ENCODE measurements at places on chromosomes 6 and 20.

- no peak for DNase-seq
Measured at GRCh38 chr6:90448836-90449235, 138.0 kb downstream of the MAP3K7 start.

DNA sequence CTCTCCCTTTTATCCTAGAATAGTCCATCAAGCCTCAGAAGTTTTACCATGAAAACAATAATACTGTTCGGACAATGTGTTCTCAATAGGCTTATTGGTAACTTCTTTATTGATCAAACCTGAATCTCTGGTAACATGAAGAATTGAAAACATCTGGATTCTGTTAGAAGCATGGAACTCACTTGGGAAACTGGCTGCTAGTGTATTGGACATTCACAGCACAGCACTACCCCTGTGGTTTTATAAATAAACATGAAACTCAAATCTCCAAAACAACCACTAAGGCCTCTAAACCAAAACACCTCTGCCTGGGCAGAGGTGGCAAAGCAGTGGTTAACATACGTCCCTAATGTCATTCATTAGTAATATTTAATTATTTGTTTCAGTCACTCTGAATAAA lies 157.6 kb upstream of the KCNQ5 start:
- DNase-seq: no peak

DNA sequence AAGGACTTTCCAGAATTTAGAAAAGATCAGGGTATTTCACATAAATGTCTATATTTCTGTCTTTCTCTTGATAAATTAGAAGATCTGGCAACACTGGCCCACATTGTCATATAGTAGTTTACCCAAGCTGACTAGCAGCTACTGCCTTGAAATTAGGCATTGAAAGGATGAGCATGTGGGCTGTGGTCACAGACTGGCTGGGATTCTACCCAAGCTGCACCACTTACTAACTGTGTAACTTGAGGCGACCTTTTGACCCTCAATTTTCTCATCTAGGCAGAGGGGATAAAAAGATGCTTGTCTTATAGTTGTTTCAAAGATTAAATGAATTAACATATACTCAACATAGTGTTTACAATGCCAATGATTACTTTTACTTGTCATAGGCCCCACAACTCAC lies 152.7 kb upstream of the BMP2 start:
- no peak for DNase-seq

DNA sequence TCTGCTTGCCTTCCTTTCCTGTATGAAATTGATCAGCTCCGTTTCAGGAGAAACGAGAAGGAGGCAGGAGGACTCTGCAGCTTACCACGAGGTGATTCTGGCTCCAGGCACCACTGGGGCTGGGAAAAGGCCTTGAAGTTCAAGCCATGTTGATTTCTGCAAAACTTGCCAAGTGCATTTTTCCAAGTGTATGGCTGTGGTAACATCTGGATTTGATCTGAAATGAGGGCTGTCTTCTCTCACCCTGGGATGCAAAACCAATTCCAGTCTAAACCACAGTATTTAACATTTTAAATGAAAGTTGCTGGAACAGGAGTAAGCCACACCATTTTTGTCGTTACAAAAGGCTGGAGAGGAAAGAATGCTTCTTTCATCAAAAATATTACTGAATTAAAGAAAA lies 36.1 kb upstream of the FAM210B start:
- no peak for DNase-seq

- no peak for DNase-seq
Measured at GRCh38 chr20:272718-273117, 15.2 kb downstream of the DEFB132 start.

GRCh38 chr6:66481216-66481615 lies 774.2 kb upstream of the EYS start:
- no peak for DNase-seq

DNA sequence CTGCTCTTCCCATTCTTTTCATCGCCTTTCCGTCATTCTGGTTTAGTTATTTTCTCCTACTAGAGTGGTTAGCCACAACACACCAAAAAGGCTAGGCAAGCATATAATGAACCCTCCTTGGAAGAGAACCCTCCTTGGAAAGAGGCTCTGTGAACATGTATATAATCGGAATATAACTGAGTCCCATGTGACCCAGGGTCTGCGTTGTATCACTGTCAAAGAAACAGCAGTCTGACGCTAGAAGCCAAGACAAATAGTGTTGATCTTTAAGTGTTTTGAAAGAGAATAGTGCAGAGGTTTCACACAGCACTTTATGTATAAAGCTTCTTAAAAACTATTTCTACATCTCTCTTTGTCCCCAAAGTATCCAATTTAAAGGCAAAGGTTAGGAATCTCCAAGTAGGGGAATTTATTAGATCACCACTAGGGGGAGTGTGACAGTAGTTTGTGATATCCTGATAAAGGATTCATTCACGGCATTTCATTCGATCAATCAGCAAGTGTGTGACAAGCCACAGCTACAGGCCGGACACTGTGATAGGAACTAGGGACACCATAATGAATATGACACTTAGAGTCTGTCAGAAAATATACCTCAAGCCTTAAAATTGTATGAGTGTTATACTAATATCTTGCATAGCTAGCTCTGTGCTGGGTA lies 395.3 kb downstream of the CD109 start:
- peak; percentile 52 for DNase-seq

DNA sequence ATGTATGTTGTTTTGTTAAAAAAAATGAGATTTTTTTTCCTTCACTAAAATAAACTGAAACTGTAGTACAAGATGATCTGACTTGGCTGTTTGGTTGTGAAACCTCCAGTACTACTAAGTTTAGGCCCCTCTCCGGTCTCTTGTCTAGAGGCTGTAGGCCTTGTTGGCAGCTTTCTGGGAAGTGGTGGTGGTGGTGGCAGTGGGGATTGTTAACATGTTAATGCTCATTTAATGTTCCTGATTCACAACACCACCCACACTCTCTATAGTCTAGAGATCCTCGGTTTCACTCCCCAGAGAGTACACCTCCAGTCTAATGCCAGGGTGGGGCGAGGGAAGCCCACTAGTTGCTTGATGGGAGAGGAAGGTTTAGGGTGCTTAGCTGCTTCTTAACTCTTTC lies 24.1 kb downstream of the STK4 start:
- no peak for DNase-seq

DNA sequence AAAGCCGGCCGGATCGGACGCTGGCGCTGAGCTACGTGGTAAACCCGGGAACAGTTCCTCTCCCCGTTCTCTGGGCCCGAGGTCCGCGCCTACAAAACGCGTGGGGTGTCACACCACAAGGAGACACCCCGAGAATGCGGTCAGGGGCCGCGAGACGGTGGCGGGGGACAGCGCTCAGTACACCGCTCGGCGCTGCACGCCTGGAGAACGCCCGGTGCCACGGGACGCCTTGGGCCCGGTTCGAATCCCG lies 670 bp downstream of the NCOA5 start:
- no peak for DNase-seq

DNA sequence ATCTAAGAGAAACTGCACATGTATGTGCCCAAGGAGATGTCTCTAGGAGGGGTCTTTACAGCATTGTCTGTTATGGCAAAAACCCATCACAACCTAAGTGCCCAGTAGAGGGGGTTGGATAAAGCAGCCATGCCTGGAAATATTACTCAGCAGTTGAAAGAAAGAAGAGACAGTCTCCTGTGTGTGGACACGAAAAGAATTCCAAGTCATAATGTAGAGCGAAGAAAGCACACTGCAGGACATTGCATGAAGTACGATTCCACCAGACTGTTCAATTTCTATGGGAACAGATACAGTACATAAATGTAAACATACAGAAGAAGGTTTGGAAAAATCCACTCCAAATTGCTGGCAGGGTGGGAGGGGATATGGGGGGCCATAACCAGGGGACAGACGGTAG lies 7.3 kb upstream of the TGM2 start:
- DNase-seq: no peak

GRCh38 chr6:119533603-119534279 lies 184.2 kb upstream of the MAN1A1 start:
- peak; percentile 39 for DNase-seq

GRCh38 chr6:87939776-87940175 lies 107.9 kb upstream of the SPACA1 start:
- DNase-seq: peak; percentile 78

- DNase-seq: no peak
Measured at GRCh38 chr6:7309050-7309449, 3.9 kb downstream of the SSR1 start.

DNA sequence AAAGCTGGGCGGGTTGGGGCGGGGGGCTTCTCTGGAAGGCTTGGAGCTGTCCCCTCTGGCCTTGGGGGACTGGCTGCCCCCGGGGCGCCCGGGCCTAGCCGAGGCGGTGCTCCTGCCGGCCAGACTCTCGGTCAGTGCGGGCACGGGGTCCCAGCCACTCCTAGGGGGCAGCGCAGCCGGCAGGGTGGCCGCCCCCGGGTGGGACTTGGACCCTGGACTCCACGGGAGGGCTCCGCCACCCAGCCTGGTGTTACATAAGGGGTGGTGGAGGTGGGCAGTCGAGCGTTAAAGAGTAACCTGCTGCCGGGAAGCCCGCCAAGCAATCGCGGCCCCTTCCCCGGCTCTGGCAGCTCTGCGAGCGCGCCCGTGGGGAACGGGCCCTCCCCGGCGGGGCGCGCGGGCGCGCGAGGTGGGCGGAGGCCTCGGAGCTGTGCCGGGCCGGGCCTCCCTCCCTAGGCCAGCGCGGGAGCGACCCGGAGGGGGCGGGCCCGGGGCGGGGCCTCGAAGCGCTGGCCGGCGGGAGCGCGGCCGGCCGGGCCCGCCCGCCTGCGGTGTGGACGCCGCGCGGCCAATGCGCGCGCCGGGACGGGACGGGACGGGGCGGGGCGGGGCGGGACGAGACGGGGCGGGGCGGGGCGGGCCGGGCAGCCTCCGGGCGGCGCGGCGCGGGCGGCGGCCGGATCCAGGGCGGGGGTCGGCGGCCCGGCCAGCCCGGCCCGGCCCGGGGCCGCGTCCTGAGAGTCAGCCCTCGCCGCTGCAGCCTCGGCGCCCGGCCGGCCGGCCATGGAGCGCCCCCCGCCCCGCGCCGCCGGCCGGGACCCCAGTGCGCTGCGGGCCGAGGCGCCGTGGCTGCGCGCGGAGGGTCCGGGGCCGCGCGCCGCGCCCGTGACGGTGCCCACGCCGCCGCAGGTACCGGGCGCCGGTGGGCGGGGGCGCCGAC lies at the start of gene SLC2A4RG:
SLC2A4RG (plus strand) TSS at position 647 of the 940 bp plus-strand sequence; CDS start at position 784, 137 bp downstream.
- peak; percentile 91 for DNase-seq

DNA sequence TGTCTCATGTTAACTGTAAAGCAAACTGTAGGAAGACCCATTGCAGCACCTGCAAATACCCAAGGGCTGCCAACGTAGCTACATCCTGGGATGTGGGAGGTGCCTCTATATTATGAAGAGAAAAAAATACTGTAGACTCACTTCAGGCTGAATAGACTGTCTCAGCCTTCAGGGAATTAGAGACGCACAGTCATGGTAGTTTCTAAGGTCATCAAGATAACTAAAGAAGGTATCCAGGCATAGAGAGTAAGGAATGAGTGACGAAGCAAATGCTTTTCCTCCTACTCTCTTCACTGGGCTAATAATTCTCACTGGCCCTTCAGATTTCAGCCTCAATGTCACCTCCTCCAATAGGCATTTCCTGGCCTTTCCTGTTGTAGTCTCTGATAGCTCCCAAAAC lies 121.6 kb upstream of the ECI2 start:
- DNase-seq: no peak

GRCh38 chr6:168667428-168667805 lies 226.4 kb downstream of the SMOC2 start:
- no peak for DNase-seq

GRCh38 chr20:16707674-16708073 lies 22.2 kb upstream of the SNRPB2 start:
- DNase-seq: no peak

DNA sequence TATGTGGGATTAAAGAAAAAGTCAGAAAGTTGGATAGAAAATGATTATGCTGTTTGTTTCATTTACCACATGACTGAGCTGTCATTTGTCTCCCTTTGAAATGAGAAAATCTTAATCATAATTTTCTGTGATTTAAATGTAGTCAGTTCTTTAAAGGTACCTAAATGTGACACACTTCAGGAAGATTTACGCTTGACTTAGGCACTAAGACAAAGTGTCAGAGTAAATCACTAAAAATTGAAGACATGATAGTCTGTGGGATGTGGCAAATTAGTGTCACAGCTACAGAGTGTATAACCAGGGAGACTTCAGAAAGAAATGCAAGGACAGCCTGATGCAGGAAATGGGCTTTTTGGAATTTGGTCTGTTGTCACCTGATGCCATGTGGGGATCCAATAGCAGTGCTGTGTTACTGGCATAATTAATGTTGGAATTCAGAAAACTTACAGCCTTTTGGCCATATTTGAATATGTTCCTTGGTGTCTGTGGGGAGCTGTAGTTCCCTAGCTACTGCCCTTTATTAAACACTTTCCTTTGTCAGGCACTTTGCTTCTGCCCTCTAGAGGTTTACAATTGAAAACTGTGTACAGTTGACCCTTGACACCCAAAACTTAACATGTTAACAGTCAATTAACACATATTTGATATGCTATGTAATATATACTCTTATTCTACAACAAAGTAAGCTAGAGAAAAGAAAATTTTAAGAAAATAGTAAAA lies 493.8 kb downstream of the UTRN start:
- no peak for DNase-seq

DNA sequence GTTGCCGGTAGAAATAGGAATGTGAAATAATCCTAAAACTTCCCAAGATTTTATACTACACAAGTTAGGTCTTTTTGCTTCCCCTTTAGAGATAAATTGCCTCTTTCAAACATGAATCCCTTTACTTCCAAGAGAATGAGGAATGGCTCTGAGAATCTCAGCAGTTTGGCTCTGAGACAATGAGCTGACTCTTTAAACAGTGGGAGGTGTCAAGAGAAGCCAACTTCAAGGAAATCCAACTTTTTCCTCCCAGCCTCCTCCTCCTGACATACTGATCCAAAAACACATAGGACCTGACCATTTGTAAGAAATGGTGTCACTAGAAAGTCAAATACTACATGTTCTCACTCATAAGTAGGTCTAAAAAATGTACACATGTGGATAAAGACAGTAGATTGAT lies 154.2 kb downstream of the ALDH8A1 start:
- DNase-seq: no peak

- DNase-seq: no peak
Measured at GRCh38 chr6:33886673-33887144, 82.9 kb upstream of the MLN start.

- DNase-seq: no peak
Measured at GRCh38 chr20:32482143-32482441, 103.0 kb downstream of the NOL4L start.

DNA sequence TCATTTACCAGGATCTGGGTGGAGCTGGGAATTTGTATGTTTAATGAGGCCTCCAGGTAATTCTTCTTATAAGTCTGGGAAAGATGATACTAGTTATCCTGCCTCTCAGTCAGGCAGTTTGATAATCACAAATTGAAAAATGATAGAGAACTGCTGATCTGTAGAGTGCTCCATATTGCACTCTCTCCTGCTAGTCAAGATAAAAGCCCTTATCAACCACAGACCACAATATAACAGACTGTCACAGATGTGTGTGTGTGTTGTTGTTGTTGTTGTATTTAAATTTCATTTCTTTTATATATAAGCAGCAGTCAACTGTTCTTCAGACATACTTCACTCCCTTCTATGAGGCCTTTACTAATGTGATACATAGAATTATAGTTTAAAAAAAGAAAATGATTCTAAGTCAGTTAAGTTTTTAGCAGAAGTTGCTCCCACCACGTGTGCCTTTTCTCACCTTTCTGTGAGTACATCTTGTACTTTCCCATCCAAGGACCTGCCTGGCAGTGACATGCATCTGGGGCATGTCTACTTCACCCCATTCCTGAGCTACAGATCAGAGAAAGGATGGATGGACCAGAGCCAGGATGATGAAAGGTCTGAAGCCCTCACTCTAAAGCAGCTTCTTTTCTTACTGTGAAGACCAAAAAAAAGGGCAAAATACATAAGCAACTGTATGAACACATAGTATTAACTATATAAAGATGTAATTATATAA lies 29.8 kb downstream of the TENT5A start:
- no peak for DNase-seq

- DNase-seq: no peak
Measured at GRCh38 chr6:81088145-81088544, 664.3 kb downstream of the TENT5A start.
